ENCODE measurements at places on chromosomes 2 and 18. TPM values are rescaled to one million over a fixed set of nuclear protein-coding genes. Genes with fewer than 3 reads are reported as not detected.

DNA sequence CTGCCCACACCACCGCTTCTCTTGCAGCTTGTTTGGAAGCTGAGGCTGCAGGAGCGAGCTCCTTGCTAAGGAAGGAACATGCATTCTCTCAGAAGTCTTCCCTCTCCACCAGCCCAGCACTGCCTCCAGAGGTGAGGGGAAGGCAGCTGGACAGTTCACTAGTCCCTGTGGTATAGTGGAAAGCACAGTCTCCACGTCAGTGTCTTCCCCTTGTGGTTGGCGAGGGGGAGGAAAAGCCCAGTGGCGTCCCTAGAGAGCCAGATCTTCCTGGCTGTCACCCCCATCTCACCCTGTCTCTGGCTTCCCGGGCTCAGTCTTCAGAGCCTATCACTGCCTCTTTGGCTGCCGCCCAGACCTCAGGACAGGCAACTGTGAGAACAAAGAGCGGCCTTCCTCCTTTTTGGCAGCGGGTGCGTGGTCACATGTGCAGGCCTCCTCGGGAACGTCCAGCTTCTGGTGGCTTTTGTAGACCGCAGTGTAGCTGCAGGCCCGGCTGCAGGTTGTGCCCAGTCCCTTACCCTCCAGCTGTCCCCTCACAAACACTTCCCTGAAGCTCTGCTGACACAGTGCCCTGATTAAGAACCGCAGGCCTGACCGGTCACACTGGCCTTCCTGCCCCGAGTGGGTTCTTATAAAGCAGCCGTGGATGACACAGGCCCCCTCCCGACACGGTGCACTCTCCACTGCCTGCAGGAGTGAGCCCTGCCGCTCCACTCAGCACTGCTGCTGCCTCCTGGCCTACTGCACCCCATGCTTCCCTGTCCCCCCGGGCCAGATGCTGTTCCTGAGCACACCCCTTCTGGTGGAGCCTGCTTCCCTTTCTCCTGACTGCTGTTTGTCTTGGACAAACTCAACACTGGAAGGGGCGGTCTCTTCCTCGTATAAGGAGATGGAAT, 90.9 kb downstream of the RNF144A start:
- DNase-seq = no peak

GRCh38 chr18:805755-806110, 6.3 kb downstream of the YES1 start:
- DNase-seq = no peak

GRCh38 chr18:55587418-55588110, 428 bp downstream of the TCF4 start:
- peak; percentile 19 for DNase-seq

- no peak for DNase-seq
These were observed 14.6 kb downstream of the WDR33 start for GRCh38 chr2:127796389-127796788.

The SLC66A3 gene
- 10.6 TPM for total RNA-seq

The TLX2 gene
- 0.16 TPM for total RNA-seq

GRCh38 chr18:35371412-35372195, 5.5 kb downstream of the ZNF396 start:
- DNase-seq = no peak

DNA sequence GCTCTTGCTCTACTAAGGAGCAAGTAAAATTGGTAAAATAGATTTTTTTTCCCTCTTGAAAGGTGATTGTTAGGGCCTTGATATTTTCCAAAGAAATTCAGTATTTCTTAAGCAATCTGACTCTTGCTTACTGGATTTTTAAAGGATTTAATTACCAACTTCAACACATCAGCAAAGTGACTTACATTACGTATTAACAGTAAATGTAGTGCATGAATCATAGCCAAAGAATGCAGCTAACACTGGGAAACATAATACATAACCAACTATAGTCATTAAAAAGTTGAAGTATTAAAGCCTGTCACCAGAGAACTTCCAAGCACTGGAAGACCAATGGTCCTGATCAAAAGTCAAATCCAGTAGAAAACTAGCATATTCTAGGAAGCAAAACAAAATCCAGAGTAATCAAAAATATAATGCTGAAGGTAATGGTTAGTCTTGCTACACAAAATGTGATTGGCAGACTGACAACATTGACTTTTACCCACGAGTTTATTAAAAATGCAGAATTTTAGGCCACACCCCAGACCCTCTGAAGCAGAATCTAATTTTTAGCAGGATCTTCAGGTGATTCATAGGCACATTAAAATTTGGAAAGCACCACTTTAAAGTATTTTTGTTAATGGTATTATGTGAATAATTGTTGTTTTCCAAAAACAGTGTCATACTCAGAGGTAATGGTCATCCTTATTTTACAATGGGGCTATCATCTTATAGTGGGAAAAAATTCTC, 31.8 kb upstream of the CAVIN2 start:
- DNase-seq = no peak

DNA sequence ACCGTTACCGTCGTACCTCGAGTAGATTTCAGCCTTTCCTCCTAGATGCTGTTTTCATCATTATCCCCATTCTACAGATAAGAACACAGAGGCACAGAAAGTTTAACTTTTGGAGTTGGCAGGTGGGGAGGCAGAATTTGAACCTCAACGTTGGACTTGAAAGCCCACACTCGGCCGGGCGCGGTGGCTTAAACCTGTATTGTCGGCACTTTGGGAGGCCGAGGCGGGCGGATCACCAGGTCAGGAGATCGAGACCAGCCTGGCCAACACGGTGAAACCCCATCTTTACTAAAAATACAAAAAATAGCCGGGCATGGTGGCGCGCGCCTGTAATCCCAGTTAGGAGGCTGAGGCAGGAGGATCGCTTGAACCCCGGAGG, 11.5 kb downstream of the CATIP start:
- no peak for DNase-seq

The IKZF2 gene
- 24.4 TPM for total RNA-seq

The TUBA3D gene
- not detected for total RNA-seq

Measured in activated CD8-positive, alpha-beta T cell treated with anti-CD3 and anti-CD28 coated beads for 36 hours (primary cell).